ENCODE measurements at places on chromosomes 3 and 15.
A peak's percentile ranks its signal among the peaks of the same experiment; 100 is the strongest.

DNA sequence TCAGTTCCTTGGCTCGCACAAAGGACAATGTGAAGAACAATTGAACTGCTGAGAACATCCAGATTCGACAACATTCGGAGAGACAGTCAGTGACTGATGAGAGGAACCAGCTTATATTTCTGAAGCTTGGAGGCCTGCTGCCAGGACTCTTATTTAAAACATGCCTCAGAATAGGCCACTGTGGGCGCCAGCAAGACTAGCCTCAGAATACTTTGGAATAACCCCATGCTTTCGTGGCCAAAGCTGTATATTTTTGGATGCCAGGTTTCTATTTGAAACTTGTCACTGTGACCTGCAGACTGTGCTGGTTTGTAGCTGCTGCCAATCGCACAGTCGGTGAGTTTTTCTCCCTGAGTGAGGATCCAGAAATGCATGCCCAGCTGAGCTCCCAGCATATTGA is 129.9 kb upstream of the UBE3A start:
- peak; percentile 39 for DNase-seq

DNA sequence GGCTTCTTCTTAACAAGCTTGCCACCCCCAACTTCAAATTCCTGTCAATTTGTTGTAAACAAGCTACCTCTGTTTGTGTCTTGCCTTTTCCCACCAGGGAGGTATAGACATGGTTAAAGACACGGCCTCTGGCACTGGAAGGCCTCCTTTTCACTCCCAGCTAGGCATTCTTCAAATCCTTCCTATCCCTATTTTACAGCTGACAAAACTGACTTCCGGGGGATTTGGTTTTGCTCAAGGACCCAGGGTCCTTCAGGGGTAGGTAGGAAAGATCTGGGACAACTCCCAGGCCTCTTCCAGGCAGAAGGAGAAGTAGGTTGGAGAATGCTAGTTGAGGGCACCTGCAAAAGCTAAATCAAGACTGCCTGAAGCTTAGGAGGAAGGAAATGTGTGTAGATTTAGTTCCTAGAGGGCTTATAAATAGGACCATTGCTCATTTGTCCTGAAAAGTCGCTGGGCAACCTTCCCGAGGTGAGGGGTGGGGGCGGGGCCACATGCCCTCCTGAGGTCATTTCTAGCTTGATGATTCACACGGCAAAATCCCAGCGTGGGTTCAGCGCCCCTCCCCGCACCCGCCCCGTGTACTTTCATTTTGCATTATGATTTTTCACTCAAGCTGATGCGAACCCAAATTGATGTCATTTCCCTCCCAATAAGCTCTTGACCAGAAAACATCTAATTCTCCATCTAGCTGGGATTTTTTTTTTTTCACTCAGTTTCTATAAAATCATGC is 365.5 kb downstream of the SHQ1 start:
- DNase-seq = no peak

GRCh38 chr3:72523429-72524151 is 324.7 kb downstream of the SHQ1 start:
- DNase-seq = no peak

DNA sequence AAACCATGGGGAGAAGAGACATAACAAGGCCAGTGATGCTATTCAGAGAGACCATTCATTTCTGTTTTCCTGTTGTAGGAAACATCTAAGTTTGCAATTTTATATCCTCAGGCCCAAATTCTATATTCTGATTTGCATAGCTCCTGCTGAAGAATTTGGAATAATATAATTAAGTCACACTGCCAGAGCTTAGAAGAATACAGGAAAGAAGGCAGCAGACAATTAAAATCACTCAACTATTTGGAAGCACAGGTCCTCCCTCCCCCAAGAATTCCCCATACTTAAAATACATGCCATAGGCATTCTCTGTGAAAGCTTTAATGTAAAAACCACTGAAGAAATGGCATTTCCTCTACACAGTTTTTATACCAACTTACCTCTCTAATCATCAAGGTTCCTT is 66.9 kb upstream of the SLC2A2 start:
- no peak for DNase-seq

DNA sequence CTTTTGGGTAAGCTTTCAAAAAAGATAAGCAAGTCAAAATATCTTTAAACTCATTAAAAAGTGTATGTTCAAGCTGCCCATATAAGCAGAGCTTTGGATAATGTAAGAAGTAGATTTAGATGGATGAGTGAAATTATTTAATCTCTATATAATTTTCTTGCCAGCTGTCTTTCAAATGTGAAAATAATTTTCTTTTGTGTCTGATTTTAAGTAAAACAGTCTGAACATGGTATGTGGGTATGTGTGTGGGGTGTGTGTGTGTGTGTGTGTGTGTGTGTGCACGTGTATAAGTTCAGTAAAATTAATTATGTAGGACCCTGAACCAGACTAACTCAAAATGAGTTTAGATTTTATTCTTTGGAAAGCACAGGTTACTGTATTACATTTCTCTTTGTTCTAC is 155.2 kb upstream of the CGNL1 start:
- DNase-seq = no peak

- no peak for DNase-seq
These were observed 38.6 kb upstream of the APH1B start for GRCh38 chr15:63238796-63239195.

DNA sequence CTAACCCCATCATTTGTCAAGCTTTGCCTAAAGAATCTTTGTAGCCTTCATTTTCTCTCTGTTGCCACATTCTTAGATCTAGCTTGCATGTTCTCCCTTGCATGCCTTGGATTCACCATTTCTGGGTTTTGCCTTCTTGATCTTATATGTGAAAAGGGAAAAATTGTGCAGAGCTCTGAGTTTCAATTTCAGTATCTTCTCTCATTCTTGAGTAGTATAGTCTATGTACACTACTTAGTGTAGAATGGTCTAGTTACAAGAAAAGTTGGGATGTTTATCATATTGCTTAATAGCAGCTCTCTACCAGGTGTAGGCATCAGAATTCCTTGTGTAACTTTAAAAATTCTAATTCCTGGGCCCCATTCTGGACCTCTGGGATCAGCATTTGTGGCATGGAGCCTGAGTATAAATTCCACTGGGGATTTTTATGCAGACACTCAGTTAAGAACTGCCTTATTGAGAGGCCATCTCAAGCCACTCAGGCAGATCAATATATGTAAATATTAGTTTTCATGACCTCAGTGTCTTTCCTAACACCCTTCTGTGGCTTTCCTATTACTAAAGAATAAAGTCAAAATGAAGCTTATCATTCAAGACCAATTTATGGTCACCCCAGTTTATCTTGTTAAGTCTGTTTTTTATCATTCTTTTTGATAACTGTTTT is 23.4 kb downstream of the GTF2E1 start:
- DNase-seq = no peak

DNA sequence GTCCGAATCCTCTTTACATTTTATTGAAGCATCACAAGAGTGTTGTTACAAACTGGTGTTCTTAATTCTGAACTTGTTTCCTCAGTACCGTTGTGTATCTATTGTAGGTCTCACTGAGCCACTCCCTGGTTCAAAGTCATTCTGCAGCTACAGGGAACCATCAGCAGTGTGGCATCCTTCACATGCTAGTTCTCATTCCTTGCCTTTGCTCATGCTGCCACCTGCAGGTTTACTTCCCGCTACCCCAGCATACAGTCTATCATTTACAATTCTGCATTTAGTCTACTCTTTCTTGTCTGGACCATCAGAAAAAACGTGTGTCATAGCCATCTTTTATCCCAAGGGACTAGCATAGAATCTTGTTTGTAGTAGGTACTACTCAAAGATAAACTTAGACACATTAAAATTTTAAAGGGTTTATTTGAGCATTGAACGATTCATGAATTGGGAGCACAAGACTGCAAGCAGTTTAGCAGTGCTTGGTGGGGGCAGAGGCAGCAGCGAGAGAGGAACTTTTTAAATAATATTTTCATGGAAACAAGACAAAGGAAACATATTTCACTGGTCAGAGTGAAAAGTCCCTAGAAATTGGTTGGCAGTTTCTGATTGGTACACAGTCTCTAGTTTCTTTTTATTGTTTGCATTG is 402.1 kb downstream of the CADM2 start:
- peak; percentile 65 for DNase-seq

- no peak for DNase-seq
These were observed 55.3 kb downstream of the ADAMTSL3 start for GRCh38 chr15:83709241-83709640.

DNA sequence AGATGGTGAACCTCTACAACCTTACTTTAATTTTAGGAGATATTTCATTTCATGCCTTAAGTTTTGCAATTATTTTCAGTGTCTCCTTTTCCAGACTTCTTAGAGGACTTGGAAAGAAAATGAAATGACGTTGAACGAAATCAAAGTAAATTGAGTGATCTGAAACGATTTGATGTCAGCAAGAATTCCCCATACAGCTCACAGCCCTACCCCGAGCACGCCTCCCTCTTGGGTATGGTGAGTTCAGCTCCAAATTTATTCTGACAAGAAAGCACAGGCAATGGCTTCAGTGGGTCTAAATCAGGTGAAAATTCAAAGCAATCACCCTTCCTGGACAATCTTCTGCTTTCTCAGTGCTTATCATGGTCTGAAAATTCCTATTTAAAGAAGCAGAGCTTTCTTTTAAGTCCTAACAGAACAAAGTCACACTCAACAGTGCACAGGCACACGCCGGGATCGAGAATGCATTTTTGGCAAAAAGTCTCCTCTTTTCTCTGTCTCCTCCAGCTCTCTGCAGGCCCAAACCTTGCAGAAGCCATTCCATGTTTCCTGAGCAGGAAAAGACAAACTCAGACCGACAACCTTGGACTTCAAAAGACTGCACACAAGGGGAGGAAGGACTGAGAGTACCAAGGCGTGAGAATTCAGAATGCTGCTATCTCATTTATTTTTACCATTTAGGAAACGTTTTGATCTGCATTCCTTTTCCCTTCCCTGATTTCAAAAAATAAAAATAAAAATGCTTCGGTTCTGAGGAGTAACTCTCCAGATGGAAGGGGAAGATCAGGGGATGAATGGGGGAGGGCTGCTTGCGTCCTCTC is 72.0 kb downstream of the CCNL1 start:
- no peak for DNase-seq

- no peak for DNase-seq
These were observed 1.4 kb downstream of the MAPK6 start for GRCh38 chr15:52020221-52021085.

GRCh38 chr3:39707314-39707909 is 102.0 kb upstream of the MYRIP start:
- DNase-seq = no peak

DNA sequence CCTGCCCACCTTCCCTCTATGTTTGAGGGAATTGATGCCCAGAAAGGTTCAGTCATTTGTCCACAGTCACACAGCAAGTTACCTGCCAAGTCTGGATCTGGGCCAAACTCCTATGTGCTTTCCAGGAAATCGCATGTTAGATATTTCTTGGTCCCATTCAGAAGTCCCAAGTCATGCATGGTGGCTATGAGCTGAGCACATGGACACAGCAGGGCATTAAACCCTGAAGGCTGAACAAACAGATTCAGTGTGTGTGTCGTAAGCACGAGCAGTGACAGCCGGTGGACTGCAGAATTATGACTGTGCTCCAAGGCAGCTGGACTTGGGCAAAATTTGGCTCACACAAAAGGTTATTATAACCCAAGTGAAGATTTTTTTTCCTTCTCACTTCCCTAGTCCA is 11.4 kb upstream of the SLC6A6 start:
- DNase-seq = no peak

DNA sequence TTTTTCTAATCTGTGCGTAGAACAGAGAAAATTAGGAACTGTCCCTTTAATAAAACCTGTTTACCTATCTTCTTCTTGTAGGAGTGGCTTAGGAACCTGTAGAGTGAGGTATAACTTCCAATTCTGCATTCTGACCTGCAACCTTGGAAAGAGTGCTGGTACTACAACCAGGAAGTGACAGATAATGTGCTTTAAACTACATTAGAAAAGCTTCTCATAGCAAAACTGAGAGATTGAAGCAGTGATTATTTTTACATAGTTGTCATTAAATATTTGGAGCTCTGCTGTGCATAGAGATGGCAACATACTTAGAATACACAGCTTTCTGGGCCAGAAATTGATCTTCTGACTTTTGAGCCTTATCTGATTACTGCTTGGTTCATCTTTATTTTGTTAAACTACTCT is 50.4 kb upstream of the ZDHHC23 start:
- DNase-seq = no peak

GRCh38 chr15:68610825-68611224 is 32.0 kb downstream of the CORO2B start:
- DNase-seq = no peak

DNA sequence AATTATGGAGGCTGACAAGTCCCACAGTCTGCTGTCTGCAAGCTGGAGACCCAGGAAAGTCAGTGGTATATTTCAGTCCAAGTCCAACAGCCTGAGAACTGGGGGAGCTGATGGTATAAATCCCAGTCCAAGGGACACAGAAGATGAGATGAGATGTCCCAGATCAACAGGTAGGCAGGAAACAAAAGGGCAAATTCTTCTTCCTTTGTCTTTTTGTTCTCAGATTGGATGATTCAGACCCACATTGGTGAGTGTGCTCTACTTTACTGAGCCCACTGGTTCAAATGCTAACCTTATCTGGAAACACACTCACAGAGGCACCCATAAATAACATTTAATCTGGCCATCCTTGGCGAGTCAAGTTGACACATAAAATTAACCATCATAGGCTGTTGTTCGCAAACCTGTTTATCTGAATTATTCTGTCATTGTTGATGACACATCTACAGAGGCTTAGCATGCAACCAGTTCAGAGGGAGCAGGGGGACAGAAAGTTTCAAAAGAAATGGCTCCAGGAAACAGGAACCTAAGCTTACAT is 62.7 kb upstream of the ITGA11 start:
- no peak for DNase-seq

DNA sequence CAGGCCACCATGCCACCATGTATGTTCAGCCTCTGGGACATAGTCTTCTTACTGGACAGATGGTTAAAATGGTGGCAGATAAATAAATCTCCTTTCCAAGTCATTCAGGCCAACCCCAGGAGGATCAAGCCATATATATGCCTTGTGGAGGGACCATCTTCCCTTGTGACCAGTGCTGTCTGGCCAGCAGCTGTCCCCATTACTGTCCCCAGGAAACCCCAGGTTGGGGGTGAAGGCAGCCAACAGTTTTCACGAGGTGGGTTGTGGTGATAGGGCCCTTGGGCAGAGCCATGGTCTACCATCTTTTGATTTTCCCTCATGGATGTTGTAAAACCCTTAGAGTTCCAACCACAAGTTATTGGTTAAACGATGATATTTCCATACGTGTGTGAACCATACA is 48.7 kb upstream of the PCSK6 start:
- DNase-seq = no peak

GRCh38 chr15:64009241-64009640 is 37.0 kb downstream of the DAPK2 start:
- DNase-seq = no peak

GRCh38 chr15:50345298-50345697 is 9.7 kb downstream of the GABPB1 start:
- DNase-seq = no peak

- DNase-seq = no peak
These were observed 479.8 kb downstream of the NAALADL2 start for GRCh38 chr3:175338775-175339535.

DNA sequence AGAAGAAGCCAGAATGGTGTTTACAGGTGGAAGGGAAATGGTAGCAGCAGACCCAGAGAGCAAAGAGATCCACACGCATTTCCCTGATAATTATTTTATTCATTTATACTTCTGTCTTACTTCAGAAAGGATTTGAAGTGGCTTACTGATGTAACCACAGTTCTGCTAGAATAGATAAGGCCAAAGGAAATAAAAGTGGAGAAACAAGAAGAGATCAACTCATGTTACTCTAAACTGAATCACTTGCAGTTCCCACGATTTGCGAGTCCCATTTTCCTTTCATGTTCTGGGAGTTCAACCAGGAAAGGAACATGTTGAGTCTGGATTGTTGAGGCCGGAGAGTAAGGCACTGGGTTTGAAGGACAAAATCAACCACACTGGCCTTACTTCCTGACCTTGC is 151.8 kb downstream of the MYRIP start:
- DNase-seq = no peak

GRCh38 chr3:187188931-187189330 is 8.4 kb upstream of the RTP1 start:
- no peak for DNase-seq

All from posterior cingulate gyrus (tissue), 11 donors.